Activated CD4-positive, alpha-beta T cell treated with anti-CD3 and anti-CD28 coated beads, Interleukin-2, amount 10 ng/mL, durations not matched to agents 24 days and 14 days (primary cell): ENCODE measurements at places on chromosomes 1 and 21.

- H3K4me3 ChIP-seq = peak overlapping the region; percentile 91
- H3K27me3 ChIP-seq = no peaks in the 10 kb centered on the region
- H3K27ac ChIP-seq = peak overlapping the region; percentile 100
- H3K4me1 ChIP-seq = peaks cover 34% of the 10 kb centered on the region
- DNase-seq = no peak
Measured at GRCh38 chr1:153633161-153633753, 609 bp upstream of the CHTOP start.

GRCh38 chr1:69233463-69233862, 334.3 kb upstream of the LRRC7 start:
- no peak overlapping the region for H3K27ac ChIP-seq
- no peaks in the 10 kb centered on the region for H3K36me3 ChIP-seq
- no peak for DNase-seq
- H3K4me3 ChIP-seq = no peak overlapping the region

DNA sequence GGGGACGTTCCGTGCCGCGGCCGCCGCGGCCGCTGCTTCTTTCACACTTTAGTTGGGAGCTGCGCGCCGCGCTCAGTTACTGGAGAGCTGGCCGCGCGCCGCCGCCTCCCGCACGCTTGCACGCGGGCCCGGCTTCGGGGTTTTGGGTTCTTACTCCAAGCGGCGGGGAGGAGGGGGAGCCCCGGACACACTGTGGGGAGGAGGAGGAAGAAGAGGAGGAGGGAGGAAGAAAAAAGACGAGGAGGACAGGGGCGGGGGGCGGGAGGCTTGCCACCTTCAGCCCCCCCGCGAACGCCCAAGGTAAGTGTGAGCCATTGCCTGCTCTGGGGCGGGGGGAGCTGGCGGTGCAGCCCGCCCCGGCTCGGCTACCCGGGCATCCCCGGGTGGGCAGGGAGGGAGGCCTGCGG, 243 bp downstream of the C1orf21 start:
- H3K27ac ChIP-seq = peak overlapping the region; percentile 83
- H3K27me3 ChIP-seq = peaks cover 80% of the 10 kb centered on the region
- H3K4me3 ChIP-seq = peak overlapping the region; percentile 84
- DNase-seq = no peak
- peaks cover 16% of the 10 kb centered on the region for H3K4me1 ChIP-seq

- no peak overlapping the region for H3K27ac ChIP-seq
- H3K36me3 ChIP-seq = no peaks in the 10 kb centered on the region
- H3K27me3 ChIP-seq = peaks cover 16% of the 10 kb centered on the region
- DNase-seq = peak; percentile 86
Measured at GRCh38 chr1:204975568-204976235, 67.3 kb upstream of the CNTN2 start.

DNA sequence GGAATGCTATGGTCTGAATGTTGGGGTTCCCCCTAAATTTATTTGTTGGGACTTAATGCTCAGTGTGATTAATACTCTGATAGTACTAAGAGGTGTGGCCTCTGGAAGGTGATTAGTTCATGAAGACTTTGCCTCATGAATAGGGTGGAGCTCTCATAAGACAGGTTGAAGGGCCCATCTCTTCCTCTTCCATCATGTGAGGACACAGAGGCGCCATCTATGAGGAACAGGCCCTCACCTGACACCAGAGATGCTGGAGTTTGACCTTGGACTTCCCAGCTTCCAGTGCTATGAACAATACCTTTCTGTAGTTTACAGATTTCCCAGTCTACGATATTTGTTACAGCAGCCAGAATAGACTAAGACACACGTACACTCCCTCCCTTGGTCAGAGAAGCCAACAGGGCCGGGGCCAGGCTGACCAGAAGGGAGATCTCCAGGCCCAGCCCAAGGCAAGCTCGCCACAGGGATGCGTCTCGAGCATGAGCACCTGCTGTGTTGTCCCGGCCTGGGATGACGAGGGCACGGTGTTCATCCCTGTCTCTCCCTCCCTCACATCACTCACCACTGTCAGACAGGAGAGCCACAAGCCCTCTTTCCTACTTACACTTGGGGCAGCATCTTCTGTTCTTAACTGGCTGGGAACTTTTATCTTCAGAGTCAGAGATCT, 4.7 kb upstream of the ABCG1 start:
- H3K27ac ChIP-seq = no peak overlapping the region
- H3K4me3 ChIP-seq = no peak overlapping the region
- H3K27me3 ChIP-seq = peaks cover 7% of the 10 kb centered on the region

DNA sequence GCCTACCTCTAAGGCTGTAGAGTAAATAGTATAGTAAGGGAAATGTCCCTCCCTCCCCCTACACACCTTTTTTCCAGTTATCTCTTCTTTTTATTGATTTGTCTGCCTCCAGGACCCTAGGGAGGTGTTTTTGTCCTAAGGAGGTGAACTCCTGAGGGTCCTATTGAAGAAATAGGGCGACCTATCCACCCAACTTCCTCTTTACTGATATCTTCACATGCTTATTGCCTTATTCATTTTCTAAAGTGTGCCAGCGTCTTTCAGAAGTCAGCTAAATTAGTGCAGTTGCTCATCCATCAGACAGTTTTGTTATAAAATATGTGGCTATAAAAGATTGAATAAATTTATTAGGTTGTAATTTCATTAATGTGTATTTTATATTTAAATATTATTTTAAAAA, 5.9 kb downstream of the BACH1 start:
- H3K4me3 ChIP-seq = no peak overlapping the region
- no peak overlapping the region for H3K27ac ChIP-seq
- peaks cover 16% of the 10 kb centered on the region for H3K36me3 ChIP-seq
